ENCODE measurements at places on chromosomes 13 and 19.

- no peak for DNase-seq
These were observed 5.7 kb downstream of the SYT3 start for GRCh38 chr19:50633973-50634372.

DNA sequence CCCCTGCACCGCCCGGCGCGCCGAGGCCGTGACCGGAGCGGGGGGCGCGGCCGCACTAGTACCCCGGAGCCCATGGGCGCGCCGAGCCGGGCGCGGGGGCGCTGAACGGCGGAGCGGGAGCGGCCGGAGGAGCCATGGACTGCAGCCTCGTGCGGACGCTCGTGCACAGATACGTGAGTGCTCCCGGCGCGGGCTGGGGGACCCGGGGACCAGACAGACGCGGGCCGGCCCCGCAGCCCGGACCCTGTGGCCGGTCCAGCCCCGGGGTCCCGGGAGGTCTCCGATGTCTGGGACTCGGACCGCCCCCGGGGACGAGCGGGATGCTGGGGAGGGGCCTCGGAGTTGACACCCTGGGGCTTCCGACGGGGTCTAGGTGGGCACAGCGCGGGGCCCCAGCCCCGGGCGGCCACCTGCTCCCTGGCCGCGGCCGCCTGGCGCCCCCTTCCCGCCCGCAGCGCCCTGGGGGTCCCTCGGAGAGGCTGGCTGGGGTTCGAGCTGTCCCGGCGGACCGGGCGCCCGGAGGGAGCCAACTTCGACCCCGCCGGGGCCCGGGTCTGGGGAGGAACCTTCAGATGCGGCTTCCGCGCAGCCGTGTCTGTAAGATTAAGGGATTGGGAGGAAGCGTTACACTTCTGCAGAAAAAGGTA lies 568 bp downstream of the ATP11A start:
- DNase-seq = peak; percentile 39

DNA sequence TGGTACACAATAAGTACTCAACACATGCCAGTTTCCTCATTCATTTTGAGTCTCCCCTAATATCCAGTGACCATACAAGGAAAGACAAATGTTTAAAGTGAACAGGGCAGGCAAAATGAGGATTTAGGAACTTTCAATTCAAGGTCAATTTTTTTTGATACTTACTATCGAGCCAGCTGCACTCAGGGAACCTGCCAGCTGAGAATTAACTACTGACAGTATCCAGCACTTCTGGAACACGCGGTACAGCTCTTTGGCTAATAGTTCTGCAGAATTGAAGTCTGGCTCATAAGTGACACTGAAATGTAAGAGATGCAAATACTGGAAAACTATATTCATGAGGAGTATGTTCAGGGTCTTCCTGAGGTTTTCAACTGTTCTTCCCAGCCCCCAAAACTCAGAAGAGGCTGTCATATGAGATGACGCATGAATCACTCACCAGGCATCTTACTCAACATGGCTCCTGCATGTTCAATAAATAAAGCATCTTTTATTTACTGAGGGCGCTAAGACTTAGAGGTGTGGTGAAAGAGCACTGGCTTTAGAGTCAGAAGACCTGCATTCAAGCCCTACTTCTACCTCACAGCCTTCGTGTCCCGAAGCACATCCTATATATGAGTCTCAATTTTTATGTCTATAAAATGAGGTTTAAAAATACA lies 25.6 kb downstream of the RUBCNL start:
- no peak for DNase-seq

GRCh38 chr13:104008075-104008474 lies 941.9 kb upstream of the SLC10A2 start:
- DNase-seq = no peak

DNA sequence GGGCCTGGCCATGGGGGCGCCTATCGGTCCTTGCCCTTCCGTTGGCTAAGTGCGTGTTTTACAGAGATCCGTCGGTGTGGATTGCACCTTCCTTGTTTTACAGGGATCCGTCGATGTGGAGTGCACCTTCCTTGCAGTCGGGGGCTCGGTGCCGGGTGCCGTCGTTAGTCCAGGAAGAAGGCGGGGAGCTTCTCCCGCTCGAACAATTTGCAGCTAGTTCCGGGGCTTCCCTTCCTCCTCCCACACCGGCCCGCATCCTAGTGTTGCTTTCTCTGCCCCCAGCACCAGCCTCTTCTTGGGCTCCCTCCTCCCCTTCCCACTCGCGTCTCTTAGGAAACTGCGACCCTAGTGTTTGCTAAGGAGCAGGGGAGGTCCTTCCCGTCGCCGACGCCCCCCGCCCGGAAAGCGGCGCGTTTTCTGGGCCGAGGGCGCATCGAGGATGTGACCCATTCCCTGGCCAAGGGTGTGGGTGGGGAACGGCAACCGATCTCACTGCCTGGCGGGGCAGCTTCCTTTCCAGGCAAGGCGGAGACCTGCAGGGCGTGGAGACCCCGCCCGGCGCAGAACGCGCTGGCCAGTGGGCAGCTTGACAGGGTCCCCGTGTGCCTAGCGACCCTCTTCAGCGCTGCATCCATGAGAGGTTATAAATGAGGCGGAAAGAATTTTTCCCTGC lies 75.7 kb upstream of the ZNF91 start:
- no peak for DNase-seq

Measured in AG20443 (cell line).